ENCODE measurements at places on chromosomes 3 and 15.

DNA sequence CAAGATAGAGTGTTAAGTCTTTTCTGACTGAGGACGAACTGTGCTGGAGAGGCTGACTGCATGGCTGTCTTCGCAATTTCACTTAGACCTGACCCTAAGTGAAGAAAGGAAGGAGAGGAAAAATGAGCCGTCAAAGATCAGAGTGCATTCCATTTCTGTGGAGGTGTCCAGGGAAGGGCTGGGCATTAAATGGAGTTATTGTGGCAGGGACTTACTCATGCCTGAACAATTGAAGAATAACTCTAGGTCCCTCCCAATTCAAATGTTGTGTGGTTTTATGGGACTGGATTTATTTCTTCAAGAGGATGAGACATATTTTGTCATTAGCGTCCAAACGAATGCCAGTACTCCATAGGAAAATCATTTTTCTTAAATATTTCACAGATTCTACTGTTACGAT is 187.3 kb upstream of the CFAP20DC start:
- no peak for DNase-seq

GRCh38 chr3:126416943-126417342 is 22.2 kb downstream of the CFAP100 start:
- DNase-seq: no peak

- no peak for DNase-seq
Measured at GRCh38 chr15:40098489-40099261, 10.0 kb downstream of the BMF start.

DNA sequence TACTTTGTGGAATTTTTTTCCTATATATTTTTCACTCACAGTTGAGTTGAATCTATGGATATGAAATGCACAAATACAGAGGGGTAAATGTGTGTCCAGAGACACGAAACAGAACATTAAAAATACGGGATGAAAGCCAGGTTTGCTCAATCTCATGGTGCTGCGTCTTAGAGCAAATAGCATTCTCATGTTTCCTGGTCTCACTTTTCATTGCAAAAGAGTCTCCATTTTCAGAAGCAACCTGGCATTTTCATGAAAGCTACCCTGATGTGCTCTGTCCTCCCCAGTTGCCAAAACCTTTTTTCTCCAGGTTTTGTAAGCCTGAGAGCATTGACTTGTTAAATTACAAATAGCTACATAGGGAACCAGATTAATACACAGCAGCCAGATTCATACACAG is 49.5 kb upstream of the MBNL1 start:
- no peak for DNase-seq

- DNase-seq: no peak
Measured at GRCh38 chr3:17874636-17875035, 132.2 kb upstream of the TBC1D5 start.

GRCh38 chr3:104755791-104756190 is 610.9 kb upstream of the ALCAM start:
- DNase-seq: no peak

GRCh38 chr3:50324351-50325112 is 2.0 kb upstream of the HYAL2 start:
- no peak for DNase-seq

DNA sequence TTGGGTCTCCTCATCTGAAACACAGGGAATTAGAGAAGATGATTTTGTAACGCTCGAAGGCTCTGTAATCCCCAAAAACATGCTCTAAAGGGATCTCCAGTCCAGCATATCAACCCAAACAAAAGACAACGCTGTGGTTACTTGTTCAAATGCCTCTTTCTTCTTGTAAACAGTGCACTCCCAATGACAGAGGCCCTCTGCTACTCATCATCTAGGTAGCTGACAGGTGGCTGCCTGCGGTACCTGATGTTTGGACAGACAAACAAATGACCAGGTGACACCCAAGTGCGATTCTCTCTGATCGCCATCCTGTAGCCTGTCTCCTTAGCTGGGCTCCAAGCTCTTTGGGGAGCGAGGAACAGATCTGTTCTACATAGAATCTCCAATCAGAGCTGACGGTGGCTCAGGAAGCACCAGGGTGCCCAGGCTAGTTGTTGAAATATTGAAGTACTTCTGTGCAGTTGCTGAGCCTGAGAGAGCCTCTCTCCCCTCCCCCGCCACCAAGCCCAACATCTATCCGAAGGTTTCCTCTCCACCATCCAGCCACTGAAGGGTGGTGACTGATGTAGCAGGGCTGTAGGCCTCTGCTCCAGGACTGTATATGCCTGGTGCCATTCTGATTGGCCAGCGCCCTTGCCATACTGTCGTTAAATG is 238.7 kb downstream of the XXYLT1 start:
- DNase-seq: no peak

DNA sequence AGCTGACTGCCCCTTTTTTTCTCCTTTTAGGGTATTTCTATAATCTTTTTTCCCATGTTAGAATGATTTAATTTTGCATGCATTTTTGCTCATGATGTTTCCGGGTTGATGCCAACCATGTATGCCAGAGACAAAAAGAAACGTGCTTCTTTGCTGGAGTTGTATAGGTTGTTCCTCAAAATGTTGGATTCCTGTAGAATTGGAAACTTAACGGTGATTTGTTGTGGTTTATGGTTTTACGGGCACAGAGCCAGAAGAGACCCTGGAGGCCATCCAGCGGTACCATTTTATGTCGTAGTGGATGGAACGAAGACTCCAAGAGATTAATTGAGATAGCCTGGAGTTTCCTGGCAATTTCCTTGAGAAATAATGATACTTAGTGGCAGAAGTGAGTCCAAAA is 481.5 kb upstream of the RGMA start:
- no peak for DNase-seq

DNA sequence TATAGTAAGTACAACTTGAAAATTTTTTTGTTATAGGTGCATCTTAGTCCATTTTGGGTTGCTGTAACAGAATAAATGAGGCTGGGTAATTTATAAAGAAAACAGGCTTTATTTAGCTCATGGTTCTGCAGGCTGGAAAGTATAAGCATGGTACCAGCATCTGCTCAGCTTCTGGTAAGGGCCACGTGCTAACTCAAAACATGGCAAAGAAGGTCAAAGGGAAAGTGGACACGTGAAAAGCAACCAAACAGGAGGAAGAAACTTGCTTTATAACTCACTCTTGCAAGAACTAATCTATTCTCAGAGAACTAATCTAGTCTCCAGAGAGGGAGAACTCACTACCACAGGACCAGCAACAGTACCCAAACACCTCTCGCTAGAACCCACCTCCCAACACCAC is 9.1 kb downstream of the HDGFL3 start:
- DNase-seq: no peak

GRCh38 chr3:120824613-120825012 is 82.1 kb downstream of the GTF2E1 start:
- no peak for DNase-seq

DNA sequence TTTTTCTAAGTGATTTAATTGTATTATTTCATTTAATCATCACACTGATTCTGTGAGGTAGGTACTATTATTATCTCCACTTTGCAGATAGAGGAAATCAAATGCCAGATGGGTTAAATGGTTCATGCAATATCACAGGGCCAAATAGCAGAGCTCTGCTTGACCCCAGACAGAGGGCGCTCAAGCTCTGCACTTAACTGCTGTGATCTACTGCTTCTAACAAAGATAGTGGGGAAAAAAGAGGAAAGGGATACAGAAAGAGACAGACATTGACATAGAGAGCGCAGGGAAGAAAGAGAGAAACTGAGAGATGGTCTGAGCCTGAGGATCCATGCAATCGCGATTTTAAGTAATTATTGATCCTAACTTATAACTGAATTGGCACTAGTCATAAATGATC is 279.1 kb upstream of the THRB start:
- DNase-seq: no peak

DNA sequence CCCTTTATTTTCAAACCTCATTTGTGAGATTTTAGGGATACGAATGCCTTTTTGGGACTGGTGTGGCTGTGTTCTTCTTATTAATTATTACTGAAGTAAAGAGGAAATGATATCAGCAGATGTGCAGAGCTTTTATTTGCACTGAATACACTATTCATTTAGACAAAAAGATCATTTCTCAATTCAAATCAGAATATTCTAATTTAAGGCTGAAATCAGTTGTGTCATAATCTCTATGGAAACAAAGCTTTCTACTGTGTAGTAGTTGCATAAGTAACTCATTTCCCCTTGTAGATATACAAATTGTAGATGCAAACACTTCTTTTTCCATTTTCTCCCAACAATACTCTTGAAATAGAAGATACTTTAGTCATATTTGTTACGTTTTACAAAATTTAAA is 56.0 kb downstream of the PDE8A start:
- no peak for DNase-seq

GRCh38 chr15:82646250-82647044 is 716 bp downstream of the CPEB1 start:
- no peak for DNase-seq

DNA sequence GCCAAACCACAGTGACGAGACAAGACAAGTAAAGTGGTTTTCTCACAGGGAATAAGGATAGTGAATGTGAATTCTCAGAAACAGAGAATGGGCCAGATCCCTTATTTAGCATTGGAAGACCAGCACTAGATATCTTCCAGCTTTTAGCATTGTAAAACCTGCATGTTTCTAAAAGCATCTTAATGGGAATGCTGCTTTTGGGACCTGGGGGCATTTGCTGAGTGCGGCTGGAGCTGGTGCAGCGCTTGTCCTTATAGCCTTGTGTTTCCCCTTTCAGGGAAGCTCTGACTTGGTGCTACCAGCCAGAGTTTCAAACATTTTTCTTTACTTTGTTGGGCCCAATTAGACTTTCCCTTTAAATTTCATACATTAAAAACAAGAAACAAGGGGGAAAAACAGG is 52.9 kb downstream of the CLSTN2 start:
- DNase-seq: no peak

DNA sequence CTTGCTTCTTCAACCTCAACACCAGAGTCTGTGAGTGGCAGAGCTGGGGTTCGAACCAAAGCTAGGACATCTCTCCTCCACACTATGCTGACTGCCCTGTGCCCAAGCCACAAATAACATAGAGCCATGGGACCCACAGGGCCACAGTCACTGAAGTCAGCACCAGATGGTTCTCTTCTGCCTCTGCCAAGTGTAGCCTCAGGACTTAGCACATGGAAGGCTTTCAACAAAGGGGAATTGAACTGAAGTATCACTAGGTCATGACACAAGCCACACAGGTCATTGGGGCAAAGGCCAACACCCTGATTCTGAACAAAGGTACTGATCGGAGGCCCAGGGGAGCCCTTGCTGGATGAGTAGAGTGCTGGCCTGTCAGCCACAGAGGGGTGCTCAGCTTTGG is 83.6 kb downstream of the BDH1 start:
- no peak for DNase-seq

DNA sequence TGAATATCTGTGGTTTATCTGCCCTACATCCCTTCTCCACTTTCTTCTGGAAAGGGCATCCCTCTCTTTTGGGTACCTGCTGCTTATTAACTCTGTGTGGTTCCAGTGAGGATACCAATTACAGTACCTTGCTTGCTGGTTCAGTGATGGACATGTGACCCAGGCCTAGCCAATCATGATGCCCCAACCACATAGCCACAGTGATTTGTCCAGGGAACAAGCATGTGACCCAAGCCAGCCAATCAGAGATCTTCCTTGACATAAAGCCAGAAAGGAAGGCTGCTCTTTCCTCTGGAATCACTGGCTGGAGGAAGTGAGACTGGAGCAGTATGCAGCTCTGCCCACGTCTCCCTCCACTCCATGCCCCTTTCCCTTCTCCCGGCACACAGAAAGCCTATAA is 10.9 kb upstream of the TMEM158 start:
- no peak for DNase-seq

DNA sequence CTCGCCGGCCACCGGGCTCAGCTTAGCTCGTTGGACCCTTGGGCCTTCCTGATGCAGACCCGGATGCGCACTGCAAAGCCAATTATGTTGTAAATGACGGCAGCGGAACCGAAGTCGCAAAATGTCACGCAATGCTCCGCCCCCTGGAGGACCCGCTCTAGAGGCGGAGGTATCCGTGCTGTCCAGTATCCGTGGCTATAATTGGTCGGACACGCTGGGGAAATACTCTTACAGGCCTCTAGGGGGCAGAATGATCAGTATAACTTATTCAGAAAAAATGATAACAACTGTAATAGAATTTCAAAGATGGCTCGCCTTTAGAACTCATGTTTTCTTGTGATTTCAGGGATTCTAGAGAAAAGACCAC is at the start of gene PRR23B:
Gene PRR23B, minus strand, starts transcription at position 59 of the 367 bp plus-strand sequence. CDS start 265 bp downstream, outside the sequence.
- DNase-seq: no peak

DNA sequence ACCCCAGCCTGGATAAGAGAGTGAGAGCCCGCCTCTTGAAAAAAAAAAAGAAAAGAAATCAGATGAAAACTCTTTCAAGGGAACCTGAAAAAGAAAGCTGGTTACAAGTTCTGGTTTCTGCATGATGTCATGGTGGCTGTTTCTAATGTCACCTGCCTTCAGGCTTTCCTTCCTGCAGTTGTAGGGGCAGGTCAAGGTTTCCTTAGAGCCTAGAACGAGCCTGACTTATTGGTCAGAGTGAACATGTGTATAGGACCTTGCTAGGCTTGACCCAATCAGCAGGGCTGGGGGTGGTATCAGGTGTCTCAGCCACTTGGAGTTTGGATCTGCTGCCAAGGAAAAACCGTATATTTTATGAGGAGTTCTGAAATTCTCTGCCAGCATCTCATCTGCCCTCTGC is 3.8 kb downstream of the IVD start:
- DNase-seq: no peak

GRCh38 chr15:98375513-98376340 is 272.6 kb upstream of the IGF1R start:
- no peak for DNase-seq

GRCh38 chr3:125967156-125967555 is 1.8 kb upstream of the ROPN1B start:
- no peak for DNase-seq

- DNase-seq: no peak
Measured at GRCh38 chr3:174547801-174548435, 311.2 kb upstream of the NAALADL2 start.

DNA sequence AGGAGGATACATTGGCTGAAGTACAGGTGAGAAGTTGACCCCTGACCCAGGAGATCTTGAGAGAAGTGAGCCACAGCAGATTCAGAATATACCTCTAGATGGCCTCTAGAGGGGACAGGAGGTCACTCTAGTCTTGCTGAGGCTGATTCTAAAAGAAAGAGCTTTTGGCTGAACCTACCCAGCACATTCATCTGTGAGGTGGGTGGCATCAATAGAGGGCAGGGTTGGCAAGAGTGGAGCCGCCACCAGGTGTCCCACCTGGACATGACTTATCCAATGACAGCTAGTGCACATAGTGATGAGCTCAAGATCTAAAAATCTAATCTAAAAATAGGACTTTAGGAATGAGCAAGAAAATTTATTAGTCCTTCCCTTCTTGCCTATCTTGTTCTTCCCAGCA is 51.6 kb downstream of the CYP19A1 start:
- no peak for DNase-seq

DNA sequence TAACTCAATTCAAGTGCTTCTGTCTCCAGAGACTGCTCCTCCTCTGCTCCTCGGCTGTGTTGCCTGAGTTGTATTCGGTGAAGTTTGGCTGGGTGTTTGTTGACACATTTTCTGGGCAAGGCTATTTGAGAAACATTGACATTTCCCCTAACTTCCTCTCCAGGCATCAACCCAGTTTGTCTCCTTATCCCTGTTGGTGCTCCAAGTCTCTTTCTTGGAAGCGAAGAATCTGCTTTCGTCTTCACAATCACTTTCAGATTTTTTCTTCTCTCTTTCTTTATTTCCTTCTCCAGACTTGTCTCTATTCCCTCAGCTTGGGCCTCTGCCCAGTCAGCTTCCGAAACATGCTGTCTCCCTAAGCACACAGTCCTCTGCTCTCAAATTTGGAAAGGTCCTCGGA is 84.7 kb downstream of the ETV5 start:
- DNase-seq: no peak

Measured in esophagus squamous epithelium (tissue), 5 donors.